Left renal cortex interstitium (tissue), 4 donors: ENCODE measurements at places on chromosomes 2 and 18.

GRCh38 chr2:207502577-207503198 is 27.1 kb upstream of the CREB1 start:
- no peak for DNase-seq

GRCh38 chr2:69828938-69829255 is 563 bp upstream of the GMCL1 start:
- no peak for DNase-seq

GRCh38 chr2:224405841-224406370 is 4.0 kb upstream of the FAM124B start:
- no peak for DNase-seq

- no peak for DNase-seq
Observed at GRCh38 chr2:20157193-20157891, 67.6 kb downstream of the SDC1 start.

DNA sequence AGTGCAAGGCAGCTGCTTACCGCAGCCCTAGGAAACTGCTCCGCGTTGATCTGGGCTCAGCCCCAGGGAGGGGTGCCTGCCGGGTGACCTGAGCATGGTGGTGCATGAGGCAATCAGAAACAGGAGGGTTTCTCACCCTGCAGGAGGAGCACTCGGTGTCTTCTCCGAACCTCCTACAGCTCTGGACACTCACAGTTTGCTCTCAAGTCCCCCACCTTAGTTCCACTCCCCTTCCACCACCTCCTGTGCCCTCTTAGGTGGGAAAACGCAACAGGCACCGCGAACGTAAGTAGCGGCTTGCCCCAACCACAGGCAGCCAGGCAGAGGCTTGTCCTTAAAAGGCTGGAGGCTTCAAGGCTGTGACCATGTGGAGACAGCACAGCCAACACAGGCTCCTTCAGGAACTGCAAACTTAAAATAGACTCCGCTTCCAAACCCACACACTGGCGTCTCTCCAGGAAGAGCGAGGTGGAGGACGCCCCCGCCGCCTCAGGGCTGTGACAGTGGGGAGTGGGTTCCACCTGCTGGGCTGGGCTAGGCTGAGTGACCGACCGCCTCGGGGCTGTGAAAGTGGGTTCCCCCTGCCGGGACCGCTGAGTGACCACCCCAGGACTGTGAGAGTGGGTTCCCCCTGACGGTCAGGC is 71.6 kb downstream of the NDUFA10 start:
- DNase-seq = no peak

DNA sequence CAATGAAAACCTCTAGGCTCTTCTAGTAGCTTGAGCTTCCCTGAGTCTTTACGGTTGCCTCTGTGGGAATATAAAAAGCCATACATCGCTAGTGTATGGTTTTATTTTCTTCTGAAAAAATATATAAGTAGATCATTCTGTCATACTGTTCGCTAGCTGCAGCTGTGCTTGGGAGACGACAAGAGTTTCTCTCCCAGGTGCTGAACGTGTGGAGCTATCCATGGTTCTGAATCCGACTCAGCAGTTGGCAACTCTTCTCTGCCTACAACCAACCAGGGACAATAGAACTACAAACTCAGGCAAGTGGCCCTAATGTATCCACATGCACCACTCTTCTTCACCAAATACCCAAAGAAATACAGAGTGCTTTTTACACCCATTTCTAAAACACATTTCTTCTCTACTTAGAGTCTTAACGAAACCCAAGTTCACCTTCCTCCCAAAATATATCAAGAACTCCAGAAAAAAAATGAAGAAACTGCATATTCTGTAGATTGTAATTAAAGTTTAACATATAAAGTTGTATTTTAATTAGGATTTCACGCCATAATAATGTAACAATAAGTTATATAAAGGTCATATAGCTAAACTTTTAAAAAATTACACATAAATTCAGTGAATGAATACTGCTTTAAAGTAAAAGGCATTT is 2.2 kb upstream of the KCNH7 start:
- DNase-seq = peak; percentile 86

DNA sequence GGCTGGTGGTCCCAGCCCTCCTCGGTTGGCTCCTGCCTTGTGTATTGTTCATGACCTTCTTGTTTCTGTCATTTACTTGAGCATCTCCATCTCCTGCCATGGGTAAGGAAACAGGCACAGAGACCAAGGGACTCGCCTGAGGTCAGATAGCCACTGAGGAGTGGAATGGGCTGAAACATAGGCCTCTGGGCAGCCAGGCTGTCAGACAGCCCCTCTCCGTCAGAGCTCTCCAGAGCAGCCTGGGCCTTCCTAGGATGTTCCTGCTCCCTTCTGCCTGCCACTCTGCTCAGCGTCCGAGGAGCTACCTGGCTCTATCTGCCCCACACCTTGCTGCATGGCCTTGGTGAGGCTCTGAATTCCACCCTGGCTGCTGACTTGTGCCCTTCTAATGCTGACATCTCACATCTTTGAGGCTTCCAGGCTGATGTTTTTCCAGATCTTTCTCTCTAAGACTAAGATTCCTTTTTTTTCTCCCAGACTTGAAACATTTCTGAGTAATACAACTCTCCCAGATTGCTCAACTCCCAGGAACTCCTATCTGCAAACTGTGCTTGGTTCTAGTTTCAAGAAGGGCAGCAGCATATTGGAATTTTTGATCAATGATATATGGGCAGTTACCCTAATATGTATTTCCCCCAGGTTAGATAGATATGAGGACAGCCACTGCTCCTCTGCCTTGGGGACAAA is 67.7 kb downstream of the MCFD2 start:
- no peak for DNase-seq

- no peak for DNase-seq
Observed at GRCh38 chr2:9905413-9905812, 46.1 kb upstream of the GRHL1 start.

DNA sequence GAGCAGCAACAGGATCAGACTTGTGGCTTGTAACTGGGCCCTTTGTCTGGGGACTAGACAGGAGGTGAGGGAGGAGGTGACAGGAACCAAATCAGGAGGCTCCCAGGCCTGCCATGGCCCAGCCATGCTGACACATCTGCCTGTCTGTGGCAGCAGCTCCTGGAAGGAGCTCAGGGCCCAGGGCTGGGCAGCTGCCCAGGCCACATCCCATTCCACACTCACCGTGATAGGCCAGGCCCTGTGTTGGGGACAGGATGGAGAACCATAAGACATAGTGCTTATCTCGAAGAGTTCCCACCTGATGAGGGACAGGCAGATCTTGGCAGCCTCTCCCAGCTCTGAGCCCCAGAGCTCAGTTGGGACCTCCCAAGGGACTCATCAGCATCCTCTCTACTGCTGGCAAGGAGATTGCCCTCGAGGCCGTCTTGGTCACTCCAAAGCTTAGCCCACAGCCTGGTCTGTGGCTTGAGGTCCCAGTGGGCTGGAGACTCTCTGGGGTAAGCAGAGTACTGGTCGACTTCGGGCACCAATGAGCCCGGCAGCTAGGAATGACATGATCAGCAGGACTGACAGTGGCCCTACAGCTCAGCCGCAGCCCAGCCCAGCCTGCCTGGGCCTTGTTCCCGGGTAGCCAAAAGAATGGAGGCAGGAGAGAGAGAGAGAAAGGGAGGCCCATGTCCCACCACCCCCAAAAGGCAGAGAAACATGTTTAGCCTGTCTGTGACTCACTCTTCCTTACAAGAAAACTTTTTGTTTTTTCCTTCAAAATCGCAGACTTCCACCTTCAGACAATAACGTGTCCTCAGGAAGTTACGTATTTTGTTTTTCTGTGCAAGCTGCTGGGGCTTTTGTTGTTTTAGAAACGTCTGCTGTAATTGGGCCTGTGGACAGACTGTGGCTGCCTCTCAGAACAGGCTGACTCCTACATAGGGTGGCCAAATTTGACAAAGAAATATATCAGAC is 82.1 kb downstream of the HS1BP3 start:
- no peak for DNase-seq

DNA sequence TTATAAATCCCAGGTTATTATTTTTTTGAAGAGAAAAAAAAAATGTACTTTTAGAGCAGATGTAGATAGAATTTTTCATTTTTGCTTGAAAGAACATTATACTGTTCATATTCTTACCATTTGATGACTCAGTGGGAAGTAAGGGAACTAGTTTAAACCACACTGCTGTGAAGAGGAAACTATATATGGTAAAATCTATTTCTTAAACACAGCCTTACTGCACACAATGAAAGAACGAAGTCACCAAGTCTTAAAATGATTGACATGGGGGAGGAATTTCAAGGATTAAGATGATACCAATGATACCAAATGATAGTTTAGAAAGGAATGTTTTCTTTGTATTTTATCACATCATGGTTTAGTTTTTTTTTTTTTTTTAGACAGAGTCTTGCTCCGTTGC is 5.0 kb downstream of the ACTR2 start:
- DNase-seq = no peak

GRCh38 chr18:76349067-76349715 is 145.9 kb downstream of the ZNF516 start:
- DNase-seq = no peak

- no peak for DNase-seq
Observed at GRCh38 chr2:231367178-231367577, 28.3 kb upstream of the B3GNT7 start.

GRCh38 chr2:190809876-190810525 is 70.6 kb upstream of the GLS start:
- DNase-seq = no peak

DNA sequence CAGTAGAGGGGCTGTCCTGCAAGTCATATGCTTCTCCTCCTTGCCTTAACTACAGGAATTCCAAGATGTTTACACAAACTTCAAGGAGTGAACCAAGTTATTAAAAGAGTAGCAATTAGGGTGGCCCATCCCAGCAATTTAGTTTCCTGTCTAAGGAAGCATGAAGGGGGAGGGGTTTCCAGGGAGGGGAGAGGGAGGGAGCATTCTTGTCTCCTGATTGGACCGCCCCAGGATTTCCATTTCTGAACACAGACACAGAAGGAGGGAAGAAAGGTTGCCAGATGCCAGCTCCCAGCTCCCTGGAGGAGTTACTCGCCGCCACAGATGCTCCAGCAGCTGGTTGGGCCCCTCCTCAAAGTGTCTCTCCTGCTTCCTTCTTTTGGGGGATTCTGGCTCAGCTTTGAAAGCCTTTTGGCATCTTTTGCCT is 107.6 kb downstream of the TRIB2 start:
- peak; percentile 50 for DNase-seq

- DNase-seq = no peak
Observed at GRCh38 chr2:13515254-13515653, 798.5 kb downstream of the TRIB2 start.

DNA sequence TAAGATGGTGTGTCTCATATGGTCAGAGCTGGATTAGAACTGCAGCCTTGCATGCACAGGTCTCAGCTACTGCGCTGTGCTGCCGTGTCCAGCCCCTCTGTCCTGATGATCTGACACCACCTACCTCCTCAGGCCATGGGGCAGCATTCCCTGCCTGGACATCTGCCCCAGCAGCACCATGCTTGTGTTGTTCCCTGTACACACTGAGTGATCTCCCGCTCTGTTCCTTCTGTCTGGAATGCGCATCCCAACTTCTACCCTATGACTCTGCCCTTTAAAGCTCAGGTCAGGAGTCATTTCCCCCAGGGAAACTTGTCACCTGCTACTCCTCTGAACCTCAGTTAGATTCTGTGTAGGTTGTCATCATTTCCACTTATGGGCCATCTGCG is 157.4 kb upstream of the TTC39C start:
- DNase-seq = no peak

- no peak for DNase-seq
Observed at GRCh38 chr18:44039826-44040225, 640.9 kb upstream of the SETBP1 start.

DNA sequence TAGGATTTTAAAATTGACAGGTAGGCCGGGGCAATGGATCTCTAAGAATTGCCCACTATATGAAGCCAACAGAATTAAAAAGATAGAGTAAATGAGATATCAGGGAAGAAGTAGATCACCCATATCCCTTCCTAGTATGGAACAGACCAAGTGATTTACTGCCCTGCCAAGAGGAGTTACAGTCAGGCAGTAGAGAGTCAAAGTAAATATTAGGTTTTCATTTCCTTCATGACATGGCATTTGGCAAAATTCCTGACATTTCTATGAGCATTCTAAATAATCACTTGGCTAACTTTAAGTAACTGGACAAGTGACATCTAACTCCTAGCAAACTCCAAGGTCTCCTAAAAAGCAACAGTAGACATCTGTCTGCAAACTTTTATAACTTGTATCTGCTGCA is 33.5 kb downstream of the GALNT5 start:
- DNase-seq = no peak

DNA sequence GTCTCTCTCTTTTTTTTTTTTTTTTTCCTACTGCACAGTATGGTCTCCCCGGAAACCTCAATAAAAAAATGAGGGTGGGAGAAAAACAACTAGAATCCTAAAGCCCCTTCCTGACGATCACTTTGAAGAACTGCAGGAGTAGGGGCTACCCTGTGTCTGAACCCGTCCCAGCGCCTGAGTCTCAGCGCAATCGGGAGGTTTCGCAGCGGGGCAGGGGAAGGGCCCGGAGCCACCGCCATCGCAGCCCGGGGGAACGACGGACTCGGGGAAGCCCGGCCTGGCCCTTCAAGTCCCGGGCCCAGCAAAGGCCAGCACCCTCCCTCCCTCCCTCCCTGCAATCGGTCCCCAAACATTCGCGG is 411 bp downstream of the NARS1 start:
- DNase-seq = no peak

DNA sequence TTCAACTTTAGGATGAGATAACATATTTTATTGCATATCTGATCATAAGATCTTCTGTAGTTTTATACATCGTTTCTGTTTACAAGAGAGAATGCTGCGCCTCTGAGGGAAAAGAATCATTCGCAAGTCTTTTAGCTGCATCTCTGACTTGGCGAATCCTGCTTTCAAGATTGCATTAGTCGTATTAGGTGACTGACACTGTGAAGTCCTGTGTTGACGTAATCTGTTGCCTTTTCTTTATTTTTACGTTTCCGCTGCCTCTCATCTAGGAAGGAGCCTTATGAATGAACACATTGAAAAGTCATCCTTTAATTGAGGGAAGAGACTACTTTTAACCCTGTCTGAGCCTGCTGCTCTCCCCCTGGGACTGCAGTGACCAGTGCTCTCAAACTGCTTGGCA is 101.5 kb downstream of the LDLRAD4 start:
- no peak for DNase-seq

- no peak for DNase-seq
Observed at GRCh38 chr18:40955351-40955750, 999.7 kb upstream of the PIK3C3 start.

- DNase-seq = no peak
Observed at GRCh38 chr2:172241222-172241621, 138.5 kb upstream of the DLX2 start.
